ENCODE measurements at places on chromosomes 5 and 9.

DNA sequence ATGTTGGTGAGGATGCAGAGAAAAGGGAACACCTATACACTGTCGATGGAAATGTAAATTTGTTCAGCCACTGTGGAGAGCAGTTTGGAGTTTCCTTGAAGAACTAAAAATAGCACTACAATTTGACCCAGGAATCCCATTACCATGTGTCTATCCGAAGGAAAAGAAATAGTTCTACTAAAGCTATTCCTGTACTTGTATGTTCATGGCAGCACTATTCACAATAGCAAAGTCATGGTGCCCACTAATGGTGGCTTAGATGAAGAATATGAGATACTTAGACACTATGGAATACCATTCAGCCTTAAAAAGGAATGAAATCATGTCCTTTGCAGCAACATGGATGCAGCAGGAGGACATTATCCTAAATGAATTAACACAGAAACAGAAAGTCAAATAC lies 50.2 kb upstream of the CAST start:
- DNase-seq: no peak

- no peak for DNase-seq
These were observed 85.4 kb upstream of the MEGF10 start for GRCh38 chr5:127205147-127205546.

DNA sequence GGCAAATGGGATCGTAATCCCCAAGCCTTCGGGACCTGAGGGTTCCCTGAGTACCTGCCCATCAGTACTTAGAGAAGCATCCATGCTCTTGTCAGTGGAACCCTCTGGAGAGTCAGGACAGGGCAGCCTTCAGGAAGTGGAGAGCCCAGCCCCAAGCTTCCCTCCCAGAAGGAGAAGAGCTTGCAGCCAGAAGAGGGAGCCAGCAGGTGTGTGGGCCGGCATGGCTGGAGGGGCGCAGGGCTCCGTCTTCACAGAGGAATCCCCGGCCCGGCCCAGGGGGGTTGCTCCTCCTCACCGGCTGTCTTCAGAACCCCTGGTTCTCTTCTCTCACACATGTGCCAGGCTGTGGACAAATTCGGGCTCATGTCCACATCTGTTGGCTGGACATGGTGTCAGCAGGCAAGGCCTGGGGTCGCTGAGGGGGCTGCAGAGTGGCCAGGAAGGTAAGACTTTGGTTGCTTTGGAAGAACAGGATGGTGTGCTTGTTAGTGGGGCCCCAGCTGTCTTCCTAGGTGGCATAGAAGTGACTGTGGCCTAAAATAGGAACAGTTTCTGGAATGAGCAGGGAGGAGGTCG lies 58.9 kb upstream of the RXRA start:
- DNase-seq: no peak

DNA sequence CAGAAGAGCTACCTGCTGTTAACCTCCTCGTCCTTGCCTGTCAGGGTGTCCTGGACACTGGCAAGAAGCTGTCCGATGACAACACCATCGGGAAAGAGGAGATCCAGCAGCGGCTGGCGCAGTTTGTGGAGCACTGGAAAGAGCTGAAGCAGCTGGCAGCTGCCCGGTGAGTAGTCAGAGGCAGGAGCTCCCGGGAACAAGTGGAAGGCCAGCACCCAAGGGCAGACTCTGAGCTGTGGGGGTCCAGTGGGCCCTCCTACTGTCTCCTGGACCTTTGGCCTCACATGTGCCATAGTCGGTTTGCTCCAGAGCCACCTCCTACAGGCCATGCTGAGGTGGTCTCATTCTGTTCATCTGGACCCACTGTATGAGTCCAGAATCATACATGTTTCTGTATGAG lies 38.7 kb downstream of the DYNC2I2 start:
- DNase-seq: no peak

DNA sequence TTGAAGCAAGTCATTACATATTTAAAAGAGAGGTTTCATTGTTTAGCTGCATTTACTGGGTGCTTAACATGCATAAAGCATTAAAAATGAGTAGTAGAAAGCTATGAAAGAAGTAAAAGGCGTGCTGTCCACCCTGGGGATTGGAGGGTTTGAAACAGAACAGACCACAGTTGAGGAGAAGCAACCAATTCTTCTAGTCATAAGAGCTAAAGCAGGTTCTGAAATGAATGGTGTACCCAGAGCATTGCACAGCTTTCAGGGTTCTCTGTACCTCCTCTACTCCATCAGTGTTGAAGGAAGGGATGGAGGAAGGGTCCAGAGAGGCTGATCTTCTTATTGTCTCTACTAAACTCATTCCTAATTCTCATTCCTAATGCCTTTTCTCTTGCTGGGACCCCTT lies 68.9 kb downstream of the SH3RF2 start:
- DNase-seq: no peak

- DNase-seq: no peak
These were observed 567.4 kb downstream of the CCDC171 start for GRCh38 chr9:16120231-16120641.

GRCh38 chr9:13151489-13151888 lies 128.0 kb downstream of the MPDZ start:
- DNase-seq: no peak

DNA sequence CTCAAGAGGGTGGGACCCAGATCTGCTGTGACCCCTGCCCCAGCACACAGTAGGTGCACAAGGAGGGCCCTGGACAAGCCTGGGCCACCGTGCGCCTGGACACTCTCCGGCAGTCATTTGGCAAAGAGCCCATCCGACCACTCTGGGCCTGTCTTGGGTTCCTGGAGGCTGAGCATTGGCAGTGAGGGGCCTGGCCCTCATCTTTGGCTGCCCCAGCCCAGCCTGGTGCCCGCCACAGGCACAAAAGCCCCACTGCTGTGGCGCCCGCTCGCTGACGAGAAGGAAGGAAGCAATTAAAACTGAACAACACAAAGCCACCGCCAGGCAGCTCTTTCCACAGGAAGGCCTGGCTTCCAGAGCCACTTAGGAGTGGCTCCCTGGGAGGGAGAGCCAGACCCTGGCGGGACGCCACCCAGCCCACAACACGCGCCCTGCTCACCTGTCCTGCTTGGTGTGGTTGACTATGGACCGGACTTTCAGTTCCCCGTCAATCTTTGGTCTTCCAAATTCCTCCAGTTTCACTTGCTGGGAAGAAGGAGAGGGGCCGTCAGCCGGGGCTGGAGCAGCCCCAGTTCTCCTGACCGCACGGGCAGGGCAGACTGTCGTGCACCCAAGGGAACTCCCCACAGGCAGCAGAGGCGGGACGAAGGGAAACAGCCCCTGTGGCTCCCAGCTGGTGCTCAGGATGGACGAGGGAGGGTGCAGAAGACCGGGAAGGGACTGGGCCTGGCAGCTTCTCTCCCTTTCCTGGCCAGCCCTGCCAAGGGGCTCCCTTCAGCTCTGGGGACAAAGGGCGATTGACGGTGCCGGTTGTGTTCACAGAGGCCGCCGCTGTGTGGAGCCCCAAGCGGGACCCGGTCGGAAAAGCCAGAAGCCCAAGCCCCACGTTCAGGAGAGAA lies 50.9 kb upstream of the SARDH start:
- DNase-seq: no peak

Measured in stimulated activated CD4-positive, alpha-beta T cell treated with anti-CD3 and anti-CD28 coated beads, Interleukin-12 subunit alpha, Interleukin-12 subunit beta, amount 100 ng/mL, for 24 hours (primary cell).